ENCODE measurements at places on chromosomes 2 and 18.

GRCh38 chr2:237541243-237541642 is 25.1 kb upstream of the PRLH start:
- no peak for DNase-seq

DNA sequence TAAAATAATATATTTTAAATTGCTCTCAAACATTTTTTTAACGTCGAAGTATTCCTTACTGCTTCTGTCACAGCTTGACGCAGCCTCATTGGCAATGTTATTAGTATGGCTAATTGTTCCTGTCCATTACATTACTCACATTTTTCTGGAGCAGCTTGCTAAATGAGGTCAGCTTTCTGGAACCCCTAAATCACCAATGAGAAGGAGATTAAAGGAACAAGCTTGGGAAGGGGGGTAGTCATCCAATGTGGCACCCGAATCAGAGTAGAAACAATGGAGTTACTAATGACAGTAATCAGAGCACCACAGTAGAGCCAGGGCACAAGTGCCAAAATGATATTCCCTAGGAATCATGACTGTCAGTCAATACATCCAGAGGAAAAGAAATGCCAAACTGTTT is 5.1 kb downstream of the NEUROD1 start:
- DNase-seq, result no peak

- no peak for DNase-seq
These were observed 225.5 kb downstream of the PARD3B start for GRCh38 chr2:204770735-204771134.

GRCh38 chr2:136143603-136144451 is 25.9 kb upstream of the CXCR4 start:
- DNase-seq, result no peak

DNA sequence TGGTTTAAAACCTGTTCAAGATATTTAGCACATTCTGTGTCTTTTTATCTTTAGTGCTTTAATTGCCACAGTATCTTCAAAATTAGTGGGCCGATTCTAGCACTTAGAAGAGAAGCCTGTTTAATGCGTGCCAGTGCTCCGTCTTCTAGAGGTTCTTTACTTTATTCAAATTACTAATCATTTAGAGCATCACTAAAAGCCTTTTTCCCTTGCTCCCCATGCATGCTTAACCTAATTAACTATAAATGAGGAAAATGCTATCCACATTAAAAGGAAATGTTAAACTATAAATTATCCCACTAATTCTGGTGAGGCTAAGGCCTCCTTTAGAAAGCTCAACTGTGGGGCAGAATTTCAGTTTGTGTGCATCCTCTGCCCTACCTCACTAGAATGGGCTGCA is 31.5 kb upstream of the INSIG2 start:
- DNase-seq, result no peak

DNA sequence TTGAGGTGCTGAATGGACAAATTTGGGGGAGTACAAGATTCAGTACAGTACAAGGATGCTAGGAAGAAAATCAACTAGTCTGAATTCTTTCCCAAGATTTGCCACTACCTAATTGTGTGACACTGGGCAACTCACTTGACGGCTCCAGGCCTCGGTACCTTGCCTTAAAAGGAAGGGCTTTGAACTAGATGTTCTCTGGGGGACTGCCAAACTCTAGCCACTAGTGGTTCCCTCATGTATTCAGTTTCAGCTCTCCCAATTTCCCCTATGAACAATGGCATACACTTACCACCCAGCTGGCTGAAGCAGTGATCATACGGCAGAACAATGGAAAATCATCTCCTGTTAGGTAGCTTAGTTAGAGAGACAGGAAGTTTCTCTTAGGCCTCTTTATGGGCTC is 73.4 kb downstream of the VWC2L start:
- no peak for DNase-seq

GRCh38 chr2:2057125-2057721 is 273.9 kb downstream of the MYT1L start:
- peak; percentile 69 for DNase-seq

GRCh38 chr18:68763083-68763482 is 34.8 kb upstream of the CCDC102B start:
- DNase-seq, result no peak

- no peak for DNase-seq
These were observed 13.7 kb downstream of the LDLRAD4 start for GRCh38 chr18:13232086-13232917.

GRCh38 chr18:46239549-46239948 is 135.4 kb downstream of the HAUS1 start:
- no peak for DNase-seq

GRCh38 chr2:96512341-96512740 is 7.2 kb upstream of the NEURL3 start:
- DNase-seq, result no peak

DNA sequence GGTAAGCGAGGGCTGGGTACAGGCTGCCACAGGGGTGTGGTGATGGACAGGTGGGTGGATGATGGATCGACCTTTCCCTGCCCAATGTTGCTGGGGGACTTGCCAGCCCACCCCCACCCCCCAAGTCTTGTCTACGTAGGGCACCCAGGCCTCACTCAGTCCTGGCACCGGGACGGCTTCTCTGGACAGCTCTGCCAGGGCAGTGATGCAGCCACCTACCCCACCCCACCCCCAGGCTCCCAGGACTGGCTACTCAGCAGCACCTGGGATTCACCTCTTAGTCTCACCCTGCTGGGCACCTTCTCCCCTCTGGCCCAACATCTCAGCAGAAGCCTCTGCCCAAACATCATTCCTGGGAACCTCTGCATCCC is 55.7 kb downstream of the ANKMY1 start:
- DNase-seq, result no peak

GRCh38 chr2:72810165-72810564 is 15.7 kb downstream of the EXOC6B start:
- no peak for DNase-seq

DNA sequence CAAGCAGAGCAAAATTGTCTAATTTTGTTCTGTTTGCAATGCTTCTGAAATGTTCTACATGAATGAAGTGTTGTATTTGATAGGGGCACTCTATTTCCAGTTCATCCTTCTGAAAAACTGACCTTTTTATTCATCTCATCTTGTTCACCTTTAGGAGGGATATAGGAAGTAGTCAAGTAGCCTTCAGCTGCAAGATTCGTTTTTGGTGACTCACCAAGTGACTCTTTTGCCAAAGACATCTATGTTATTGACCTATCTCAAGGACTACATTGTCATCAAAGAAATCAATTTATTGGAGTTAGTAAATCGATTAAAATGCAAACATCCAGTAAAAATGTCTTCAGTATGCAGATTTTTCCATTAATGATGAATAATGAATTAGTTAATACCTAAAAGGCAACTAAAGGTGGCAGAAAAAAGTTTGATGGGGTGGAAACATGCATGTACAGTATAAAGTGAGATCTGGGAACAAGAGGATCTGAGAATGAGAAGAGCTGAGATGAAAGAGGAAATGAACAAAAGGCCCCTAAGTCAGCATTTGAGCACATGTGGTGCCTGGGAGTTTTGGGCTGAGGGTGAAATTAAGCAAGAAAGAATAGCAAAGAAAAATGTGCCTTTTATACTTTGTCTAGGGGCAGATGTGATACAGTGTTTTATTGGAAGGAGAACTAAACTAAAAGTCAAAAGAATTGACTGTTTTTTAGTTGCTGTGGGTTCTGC is 255.1 kb upstream of the LINC00305 start:
- no peak for DNase-seq

GRCh38 chr2:9714630-9715214 is 83.9 kb upstream of the YWHAQ start:
- DNase-seq, result no peak

DNA sequence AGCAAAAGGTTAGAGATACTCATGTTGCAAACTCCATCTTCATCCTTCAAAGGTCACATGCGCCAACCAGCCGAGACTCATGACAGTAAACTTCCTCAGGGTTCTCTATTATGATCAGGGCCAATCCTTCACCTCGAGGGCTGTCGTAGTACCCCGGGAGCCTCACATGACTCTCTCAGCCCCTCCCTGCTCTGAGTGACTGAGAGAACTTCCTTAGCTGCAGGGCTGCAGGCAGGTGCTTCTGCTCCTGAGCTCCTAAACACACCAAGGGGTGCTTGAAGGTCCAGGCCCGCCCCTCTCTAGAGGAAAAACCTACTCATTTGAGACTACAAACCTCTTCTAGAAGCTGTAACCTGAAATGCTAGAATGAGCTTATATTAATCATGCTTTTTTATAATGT is 48.2 kb downstream of the LONRF2 start:
- no peak for DNase-seq

DNA sequence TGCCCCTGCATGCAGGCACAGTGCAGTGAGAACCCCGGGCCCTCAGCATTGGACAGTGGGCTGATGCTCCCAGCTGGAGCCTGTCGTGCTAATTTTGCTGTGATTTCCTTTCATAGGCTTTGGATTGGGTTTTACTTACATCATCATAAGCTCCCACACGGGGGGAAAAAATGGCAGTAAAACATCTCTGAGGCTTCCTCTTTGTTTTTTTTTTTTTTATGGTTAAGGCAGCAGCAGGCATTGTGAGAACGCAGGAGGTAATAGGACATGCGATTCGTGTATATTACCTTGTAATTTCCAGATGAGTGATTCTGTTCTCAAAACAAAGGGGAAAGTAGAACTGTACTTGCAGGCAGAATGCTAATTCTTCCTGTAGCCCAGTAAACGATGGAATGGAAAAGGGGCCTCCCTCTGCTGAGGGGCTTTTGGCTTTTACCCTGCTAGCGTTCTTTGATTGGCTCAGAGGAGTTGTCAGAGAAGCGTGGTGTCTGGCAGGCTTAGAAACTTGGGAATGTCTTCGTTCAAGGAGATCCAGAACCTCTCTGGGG is 89.7 kb downstream of the NPAS2 start:
- DNase-seq, result no peak

- DNase-seq, result no peak
These were observed 221.7 kb downstream of the PAX3 start for GRCh38 chr2:222076973-222077690.

GRCh38 chr2:65530547-65531320 is 98.3 kb upstream of the SPRED2 start:
- DNase-seq, result no peak

DNA sequence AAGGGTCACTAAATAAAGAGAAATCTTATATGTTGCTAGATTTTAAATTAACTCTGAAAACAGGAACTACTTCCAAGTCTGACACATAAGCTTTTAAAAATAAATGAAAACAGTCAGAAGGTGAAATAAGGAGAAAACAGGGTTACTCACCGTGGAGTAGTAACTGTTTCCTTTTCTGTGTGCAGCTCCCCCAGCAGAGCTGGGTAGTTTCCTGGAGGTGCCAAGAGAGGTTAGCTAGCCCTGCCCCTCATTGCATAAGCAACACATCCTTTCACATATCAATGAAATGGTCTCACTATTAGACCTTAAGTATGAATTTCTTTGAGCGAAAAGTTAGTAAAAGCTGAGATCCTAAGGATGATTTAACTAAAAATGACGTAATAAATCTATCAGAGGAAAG is 54.0 kb upstream of the GPR75 start:
- DNase-seq, result peak; percentile 38

- no peak for DNase-seq
These were observed 142.5 kb downstream of the SPHKAP start for GRCh38 chr2:228038967-228039366.

DNA sequence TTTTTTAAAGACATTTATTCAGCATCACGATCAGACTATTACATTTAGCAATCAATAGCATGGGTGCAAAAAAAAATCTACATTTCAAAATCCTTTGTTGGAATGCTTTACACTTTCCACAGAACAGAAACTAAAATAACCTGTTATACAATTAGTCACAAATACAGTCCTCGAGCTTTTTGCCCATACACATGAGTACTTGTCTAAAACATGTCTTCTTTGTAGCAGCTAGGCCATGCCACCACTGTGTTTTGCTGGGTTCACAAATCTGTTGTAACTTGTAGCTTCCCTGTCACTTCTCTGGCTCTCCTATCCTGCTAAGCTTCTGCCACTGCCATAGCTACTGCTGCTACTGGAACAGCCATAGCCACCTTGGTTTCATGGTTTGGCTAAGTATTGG is 24.4 kb upstream of the ADAM23 start:
- DNase-seq, result no peak

DNA sequence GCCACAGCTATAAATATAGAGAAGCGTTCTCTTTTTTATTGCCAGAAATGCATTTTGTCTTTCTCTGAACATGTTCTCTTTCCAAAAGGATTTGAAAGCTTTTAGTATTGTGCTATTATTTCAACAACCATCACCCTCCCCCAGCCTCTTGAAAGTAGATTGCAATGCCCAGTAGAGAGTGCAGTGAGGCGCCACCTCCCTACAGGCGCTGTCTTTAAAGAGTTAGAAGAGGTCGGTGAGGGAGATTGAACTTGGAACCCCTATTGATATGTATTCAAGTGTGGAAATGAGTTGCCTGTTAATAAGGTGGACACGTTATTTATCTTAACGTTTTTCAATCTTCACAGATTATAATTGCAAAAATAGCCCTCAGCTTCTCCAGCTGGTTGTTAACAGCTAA is 360.3 kb downstream of the LRP1B start:
- DNase-seq, result no peak

GRCh38 chr18:32459361-32460101 is 11.2 kb downstream of the GAREM1 start:
- DNase-seq, result no peak

DNA sequence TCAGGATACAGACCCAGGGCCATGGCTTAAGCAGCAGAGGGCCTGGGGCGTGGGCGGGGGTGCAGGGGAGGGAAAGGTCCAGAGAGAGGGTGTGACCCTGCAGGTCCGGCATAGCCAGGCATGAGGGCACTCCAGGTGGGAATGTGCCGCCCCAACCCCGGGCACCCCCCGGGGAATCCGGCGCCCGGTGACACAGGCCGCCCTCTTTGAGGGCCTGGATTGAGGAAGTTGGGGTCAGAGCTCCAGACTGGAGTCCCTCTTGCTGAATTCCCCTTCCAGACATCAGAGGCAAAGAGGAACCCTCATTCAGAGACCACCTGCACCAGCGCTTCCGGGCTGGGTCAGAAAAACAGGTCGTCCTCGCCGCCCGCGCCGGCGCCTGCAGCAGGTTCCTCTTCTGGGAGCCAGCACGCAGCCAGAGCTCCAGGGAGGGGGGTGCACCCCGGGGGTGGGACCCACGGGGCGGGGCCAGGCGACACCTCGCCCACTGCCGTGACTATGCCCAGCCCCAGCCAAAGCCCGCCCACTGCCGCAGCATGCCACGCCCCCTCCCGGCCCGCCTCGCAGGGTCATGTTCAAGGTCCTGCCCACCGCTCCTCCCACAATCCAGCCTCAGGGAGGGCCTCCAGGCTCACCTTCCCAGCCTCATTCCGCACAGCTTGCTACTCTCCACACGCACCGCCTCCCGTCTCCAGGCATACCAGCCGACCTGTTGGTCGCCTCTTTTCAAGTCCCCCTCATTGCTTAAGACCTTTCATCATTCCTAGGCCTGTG is 98.3 kb upstream of the ID2 start:
- peak; percentile 97 for DNase-seq

GRCh38 chr2:69242651-69243051 is 144.4 kb downstream of the GFPT1 start:
- DNase-seq, result no peak

- no peak for DNase-seq
These were observed 114.7 kb downstream of the BCL2L11 start for GRCh38 chr2:111235192-111236015.

GRCh38 chr18:55577812-55578539 is 10.0 kb downstream of the TCF4 start:
- no peak for DNase-seq
